ENCODE measurements at places on chromosomes 2 and 18.

DNA sequence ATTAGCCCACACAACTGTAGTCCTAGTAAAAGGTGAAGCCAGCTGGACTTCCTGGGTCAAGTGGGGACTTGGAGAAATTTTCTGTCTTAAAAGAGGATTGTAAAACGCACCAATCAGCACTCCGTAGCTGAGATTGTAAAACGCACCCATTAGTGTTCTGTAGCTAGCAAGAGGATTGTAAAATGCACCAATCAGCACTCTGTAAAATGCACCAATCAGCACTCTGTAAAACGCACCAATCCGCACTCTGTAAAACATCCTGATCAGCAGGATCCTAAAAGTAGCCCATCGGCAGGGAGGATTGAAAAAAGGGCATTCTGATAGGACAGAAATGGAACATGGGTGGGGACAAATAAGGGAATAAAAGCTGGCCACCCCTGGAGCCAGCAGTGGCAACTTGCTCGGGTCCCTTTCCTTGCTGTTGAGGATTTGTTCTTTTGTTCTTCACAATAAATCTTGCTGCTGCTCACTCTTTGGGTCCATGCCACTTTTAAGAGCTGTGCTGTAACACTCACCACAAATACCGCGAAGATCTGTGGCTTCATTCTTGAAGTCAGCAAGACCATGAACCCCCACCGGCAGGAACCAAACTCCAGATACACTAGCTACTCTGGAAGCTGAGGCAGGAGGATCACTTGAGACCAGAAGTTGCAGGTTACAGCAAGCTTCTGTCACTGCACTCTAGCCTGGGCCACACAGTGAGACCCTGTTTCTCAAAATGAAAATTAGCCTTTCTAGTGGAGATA, 102.6 kb downstream of the HS6ST1 start:
- peaks cover 5% of the 10 kb centered on the region for H3K4me1 ChIP-seq
- H3K4me3 ChIP-seq, result no peak overlapping the region
- DNase-seq, result no peak
- H3K27ac ChIP-seq, result no peak overlapping the region
- no peaks in the 10 kb centered on the region for H3K27me3 ChIP-seq

DNA sequence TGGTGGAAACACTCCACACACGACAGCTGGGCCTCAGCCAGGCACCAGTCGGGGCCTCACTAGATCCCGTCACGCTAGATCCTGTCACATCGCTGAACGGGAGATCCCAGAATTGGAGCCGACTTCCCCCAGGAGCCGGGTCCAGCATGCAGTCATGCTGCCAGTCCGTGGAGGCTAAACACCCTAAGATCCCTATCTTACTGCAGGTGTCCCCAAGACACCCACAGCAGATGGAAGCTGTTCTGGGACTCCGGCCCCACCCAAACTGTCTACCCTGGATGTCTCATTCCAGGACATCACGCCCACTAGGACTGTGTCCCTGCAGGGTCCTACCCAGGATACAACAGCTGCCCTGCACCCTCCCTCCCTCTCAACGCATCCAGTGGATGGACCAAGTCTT, 23.4 kb downstream of the ZNF516 start:
- no peak overlapping the region for H3K27ac ChIP-seq
- no peak for DNase-seq
- H3K4me3 ChIP-seq, result no peak overlapping the region
- H3K27me3 ChIP-seq, result no peaks in the 10 kb centered on the region
- H3K4me1 ChIP-seq, result peaks cover 19% of the 10 kb centered on the region

DNA sequence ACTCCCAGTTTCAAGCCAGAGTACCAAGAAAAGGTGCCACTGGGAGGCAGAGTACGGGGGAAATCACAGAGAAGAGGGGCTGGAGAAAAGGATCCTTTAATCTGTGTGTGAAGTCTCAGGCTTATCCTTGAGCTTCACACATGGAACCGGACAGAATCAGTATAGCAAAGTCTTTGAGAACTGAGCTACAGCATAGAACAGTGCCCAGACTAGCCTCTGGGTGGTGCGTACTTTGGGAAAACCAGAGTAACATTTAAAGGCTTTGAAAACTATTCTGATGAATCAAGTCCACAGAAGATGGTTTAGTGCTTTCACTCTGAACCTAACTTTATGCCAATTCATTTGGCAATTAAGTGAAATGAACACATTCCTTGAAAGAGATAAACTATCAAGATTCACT, 83.1 kb downstream of the BABAM2 start:
- H3K27me3 ChIP-seq, result no peaks in the 10 kb centered on the region
- no peak overlapping the region for H3K4me3 ChIP-seq
- DNase-seq, result no peak
- H3K4me1 ChIP-seq, result no peaks in the 10 kb centered on the region

GRCh38 chr2:207869784-207870778, 100.4 kb upstream of the FZD5 start:
- no peak for DNase-seq
- H3K36me3 ChIP-seq, result no peaks in the 10 kb centered on the region
- H3K27ac ChIP-seq, result no peak overlapping the region
- no peaks in the 10 kb centered on the region for H3K27me3 ChIP-seq

DNA sequence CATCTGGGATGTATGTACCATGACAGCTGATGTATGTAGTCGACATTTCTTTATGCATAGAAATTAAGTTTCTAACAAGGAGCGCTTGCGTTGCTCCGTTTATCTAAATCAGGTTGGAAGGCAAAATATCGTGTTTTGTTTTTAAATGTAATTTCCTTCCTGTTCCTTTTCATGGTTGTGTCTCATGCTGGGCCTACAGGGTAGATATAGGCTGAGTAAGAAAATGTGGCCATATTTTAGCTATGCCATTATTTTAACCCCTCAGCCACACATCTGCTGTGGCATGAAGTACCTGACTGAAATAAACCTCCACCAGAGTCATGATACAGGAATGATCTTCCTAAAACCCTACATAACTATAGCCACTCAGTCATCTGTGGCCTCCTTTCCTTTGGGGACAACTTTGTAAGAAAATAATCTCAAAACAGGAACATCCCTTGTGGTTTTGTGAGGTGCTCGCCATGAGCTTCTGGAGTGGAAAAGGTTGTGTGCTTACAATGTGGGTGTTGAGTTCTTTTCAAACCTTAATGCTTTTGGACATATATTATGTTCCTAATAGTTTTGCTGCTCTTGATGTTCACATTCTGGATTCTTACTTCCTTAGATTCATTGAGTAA, 214.3 kb downstream of the FAM210A start:
- DNase-seq, result no peak
- H3K4me1 ChIP-seq, result no peaks in the 10 kb centered on the region
- H3K36me3 ChIP-seq, result no peaks in the 10 kb centered on the region

DNA sequence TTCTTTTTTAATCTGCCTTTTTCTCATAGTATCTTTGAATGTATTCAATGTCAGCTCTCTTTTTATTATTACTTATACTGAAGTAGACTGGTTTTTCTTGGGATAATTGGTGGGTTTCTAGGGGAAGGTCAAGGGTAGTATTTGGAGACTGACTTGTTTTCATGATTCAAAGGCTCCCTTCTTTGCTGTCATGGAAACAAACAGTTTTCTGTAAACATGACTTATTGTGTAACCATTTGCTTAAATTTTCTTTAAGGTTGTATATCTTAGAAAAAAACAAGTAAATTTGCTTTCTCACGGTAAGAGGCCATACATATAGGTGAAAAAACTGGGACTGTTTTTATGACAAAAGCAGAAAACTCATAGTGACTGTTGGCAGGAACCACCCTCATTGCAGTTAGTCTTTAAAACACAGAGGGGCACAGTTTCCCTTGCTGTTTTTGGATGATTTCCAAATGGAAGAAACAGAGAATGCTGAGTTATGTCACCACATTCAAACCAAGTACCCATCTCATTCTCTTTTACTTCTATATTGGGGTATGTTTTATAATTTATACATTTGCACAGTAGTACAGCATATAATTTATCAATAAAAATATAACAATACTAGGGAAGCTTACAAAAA, 5.8 kb upstream of the RDH14 start:
- no peak overlapping the region for H3K4me3 ChIP-seq
- no peak overlapping the region for H3K27ac ChIP-seq
- DNase-seq, result peak; percentile 4
- H3K36me3 ChIP-seq, result no peaks in the 10 kb centered on the region
